ENCODE measurements at places on chromosomes 6 and 20.

DNA sequence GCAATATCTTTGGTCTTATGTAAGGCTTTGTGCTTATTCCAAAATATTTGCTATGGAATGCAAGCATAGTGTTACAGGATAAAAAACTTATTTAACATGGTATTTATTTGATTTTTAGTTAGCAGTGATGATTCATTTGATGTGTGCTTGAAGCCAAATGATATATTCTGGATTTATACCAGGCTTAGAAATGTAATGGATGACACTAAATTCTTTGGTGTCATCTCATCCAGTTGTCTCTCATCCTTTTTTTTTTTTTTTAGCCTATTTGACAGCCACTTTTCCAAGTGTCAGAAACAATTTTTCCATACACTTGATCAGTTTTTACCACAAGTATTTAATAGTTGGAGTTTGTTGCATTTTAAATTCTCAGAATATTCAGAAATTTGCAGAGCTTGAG, 515.3 kb downstream of the CDKAL1 start:
- no peaks in the 10 kb centered on the region for H3K36me3 ChIP-seq
- no peak for DNase-seq
- H3K4me1 ChIP-seq: no peaks in the 10 kb centered on the region
- no peak overlapping the region for H3K4me3 ChIP-seq
- no peak overlapping the region for H3K27ac ChIP-seq
- no peaks in the 10 kb centered on the region for H3K27me3 ChIP-seq

DNA sequence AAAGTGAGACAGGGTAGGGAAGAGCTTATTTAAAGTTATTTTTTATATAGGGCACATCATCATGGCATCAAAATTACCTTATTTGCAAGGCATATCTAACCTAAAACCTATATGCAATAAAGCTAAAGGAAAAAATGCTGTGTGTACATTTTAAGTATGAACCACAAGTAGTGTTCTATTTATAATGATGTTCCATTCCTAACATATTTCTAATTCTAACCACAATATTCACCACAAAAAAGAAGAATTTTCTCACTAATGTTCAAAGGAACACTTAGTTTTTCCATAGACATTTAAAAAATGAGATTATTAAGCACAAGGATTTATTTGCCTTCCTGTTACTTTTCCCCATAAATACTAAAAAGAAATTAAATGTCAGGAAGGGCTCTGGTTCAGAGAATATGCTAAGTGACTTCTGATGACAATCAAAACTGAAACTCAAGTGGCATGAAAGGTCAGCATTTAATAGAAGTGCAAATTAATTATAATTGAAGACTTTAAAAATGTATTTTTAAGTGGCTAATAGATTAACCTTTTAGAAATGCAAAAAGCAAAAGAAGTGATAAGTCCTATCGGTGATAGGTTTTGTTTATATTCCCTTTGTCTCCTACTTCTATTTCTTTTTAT, 25.1 kb downstream of the GPR63 start:
- H3K36me3 ChIP-seq: no peaks in the 10 kb centered on the region
- H3K4me3 ChIP-seq: no peak overlapping the region
- DNase-seq: no peak
- no peak overlapping the region for H3K27ac ChIP-seq
- no peaks in the 10 kb centered on the region for H3K27me3 ChIP-seq

- H3K27ac ChIP-seq: no peak overlapping the region
- H3K4me1 ChIP-seq: no peaks in the 10 kb centered on the region
- no peak overlapping the region for H3K4me3 ChIP-seq
Measured at GRCh38 chr6:162973151-162973872, 245.5 kb downstream of the PACRG start.

GRCh38 chr6:135870722-135871121, 19.2 kb downstream of the PDE7B start:
- H3K4me1 ChIP-seq: no peaks in the 10 kb centered on the region
- no peak for DNase-seq
- no peaks in the 10 kb centered on the region for H3K36me3 ChIP-seq
- H3K27me3 ChIP-seq: no peaks in the 10 kb centered on the region

DNA sequence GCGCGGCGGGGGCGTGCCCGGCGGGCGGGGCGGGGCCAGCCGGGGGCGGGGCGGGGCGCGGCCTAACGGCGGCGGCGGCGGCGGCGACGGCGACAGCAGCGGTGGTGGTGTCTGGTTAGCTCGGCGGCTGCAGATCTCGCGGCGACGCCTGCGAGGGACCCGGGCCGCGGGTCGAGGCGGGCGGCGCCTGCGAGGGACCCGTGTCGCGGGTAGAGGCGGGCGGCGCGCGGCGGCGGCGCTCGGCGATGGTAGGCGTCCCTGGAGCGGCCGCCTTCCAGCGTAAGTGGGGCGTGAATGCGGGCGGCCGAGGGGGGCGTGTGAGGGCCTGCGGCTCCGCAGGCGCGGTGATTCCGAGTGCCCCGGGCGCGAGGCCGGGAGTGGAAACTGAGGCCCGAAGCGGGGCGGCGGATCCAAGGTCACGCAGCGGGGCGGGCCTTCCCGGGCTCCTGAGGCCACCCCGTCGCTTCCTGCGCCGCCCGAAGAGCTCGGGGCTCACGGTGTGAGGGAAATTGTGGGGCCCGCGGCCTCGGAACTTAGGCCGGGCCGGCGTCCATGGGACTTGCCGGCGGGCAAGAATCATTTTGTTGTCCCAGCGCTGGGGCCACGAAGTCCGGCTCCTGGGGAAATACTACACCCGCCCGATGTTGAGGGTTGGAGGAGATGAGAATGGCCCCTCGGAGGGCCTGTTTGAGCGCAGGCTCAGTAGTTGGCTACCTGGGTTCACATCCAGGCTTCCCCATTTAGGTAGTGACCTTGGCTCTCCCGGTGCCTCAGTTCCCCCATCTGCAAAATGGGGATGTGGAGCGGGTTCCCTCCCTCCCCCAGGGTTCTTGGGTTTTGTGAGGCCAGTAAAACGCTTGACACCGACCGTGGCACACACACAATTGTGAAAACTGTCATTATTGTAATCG, at the start of gene CBFA2T2:
Gene CBFA2T2, plus strand, starts transcription at position 74 of the 911 bp plus-strand sequence. Its CDS starts 172 bp downstream, at position 246.
- H3K4me3 ChIP-seq: peak within 1 kb of the TSS; percentile 98
- peak; percentile 78 for DNase-seq
- H3K4me1 ChIP-seq: peaks cover 12% of the 10 kb centered on the region
- H3K36me3 ChIP-seq: no peaks in the 10 kb centered on the region

DNA sequence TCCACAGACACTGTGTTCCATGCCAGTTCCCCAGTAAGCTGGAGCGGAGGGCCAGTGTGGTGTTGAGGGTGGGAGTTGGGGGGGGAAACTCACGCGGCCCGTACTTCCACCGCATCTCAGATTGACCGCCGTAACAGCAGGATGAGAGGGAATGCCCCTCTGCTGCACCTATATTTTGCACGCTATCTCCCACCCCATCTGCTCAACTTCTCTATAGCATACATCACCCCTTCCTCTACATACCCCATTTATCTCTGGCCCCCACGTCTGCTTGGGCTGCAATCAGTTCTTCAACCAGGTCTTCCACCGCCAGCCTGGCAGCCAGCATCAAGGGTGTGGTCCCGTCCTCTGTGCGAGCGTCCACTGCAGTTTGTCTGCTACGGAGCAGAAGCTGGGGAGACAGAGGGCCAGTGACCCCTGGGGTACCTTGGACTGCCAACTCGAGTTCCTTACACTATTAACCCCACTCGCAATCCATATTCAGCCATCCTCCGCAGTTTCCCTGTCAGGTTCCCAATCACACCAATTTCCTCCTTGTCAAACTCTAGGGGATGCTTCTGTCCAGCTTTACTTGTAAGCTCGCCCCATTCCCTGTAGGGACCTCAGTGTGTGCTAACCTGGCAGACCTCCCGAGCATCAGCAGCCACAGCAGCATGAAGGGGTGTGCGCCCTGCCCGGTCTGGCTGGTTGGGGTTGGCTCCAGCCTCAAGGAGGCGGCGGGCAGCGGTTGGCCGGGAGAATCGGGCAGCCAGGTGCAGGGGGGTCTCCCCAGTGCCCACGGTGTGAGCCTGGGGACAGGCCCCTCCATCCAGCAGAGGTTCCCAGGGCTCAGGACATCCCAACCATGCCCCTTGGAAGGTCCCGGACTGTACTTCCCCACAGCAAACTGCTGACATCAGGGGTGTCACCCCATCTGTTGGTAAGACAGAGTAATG, 4.5 kb upstream of the GPSM3 start:
- peak overlapping the region; percentile 66 for H3K4me3 ChIP-seq
- peaks cover 1% of the 10 kb centered on the region for H3K36me3 ChIP-seq
- H3K27me3 ChIP-seq: peaks cover 13% of the 10 kb centered on the region
- H3K27ac ChIP-seq: peak overlapping the region; percentile 100
- no peak for DNase-seq

- H3K36me3 ChIP-seq: no peaks in the 10 kb centered on the region
- peaks cover 4% of the 10 kb centered on the region for H3K4me1 ChIP-seq
- no peak overlapping the region for H3K4me3 ChIP-seq
- DNase-seq: no peak
- peak overlapping the region; percentile 75 for H3K27ac ChIP-seq
- no peaks in the 10 kb centered on the region for H3K27me3 ChIP-seq
Measured at GRCh38 chr20:44692932-44693480, 22.2 kb upstream of the CCN5 start.

DNA sequence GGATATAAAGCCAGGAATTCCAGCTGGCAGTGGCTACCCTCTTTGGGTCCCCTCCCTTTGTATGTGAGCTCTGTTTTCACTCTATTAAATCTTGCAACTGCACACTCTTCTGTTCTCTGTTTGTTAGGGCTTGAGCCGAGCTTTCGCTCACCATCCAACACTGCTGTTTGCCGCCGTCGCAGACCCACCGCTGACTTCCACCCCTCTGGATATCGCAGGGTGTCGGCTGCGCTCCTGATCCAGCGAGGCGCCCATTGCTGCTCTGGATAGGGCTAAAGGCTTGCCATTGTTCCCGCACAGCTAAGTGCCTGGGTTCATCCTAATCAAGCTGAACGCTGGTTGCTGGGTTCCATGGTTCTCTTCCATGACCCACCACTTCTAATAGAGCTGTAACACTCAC, 1433.5 kb upstream of the ADGRB3 start:
- no peaks in the 10 kb centered on the region for H3K36me3 ChIP-seq
- peak; percentile 46 for DNase-seq
- no peaks in the 10 kb centered on the region for H3K4me1 ChIP-seq
- H3K27ac ChIP-seq: no peak overlapping the region

- H3K27me3 ChIP-seq: no peaks in the 10 kb centered on the region
- H3K4me3 ChIP-seq: no peak overlapping the region
- H3K4me1 ChIP-seq: no peaks in the 10 kb centered on the region
- no peak for DNase-seq
Measured at GRCh38 chr6:40520084-40520483, 67.1 kb downstream of the LRFN2 start.

GRCh38 chr6:166436195-166437139, 53.7 kb upstream of the MPC1 start:
- H3K4me3 ChIP-seq: no peak overlapping the region
- no peaks in the 10 kb centered on the region for H3K36me3 ChIP-seq
- no peak for DNase-seq
- H3K4me1 ChIP-seq: peaks cover 9% of the 10 kb centered on the region

DNA sequence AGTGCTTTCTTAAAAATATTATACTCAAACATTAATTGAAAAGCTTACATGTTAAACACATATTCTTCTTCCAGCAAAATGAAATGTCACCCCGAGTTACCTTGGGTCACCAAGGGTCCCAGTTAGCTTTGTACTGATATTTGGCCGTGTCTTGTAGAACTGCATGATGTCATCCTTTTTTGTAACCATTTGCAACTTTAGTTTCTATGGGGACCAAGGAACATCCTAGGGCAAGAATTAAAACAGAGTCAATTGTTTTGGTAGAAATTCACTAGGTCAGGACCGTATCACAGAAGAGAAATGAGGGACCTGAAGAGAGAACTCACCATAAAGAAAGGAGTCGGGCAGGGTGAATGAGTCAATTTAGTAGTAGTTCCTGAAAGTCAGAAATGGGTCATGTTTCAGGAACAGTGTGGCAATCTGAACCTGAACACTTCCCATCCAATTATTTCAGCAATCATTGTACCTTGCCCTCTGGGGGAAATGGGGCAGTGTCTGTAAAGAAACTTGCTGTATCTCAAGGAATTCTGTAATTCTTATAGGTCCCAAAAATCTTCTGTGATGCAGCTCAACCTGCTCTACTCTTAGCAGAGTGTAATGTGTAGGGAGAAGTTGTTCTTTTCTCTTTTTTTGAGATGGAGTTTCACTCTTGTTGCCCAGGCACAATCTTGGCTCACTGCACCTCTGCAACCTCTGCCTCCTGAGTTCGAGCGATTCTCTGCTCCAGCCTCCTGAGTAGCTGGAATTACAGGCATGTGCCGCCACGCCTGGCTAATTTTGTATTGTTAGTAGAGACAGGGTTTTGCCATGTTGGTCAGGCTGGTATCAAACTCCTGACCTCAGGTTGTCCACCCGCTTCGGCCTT, 5.3 kb upstream of the AKAP7 start:
- DNase-seq: no peak
- no peaks in the 10 kb centered on the region for H3K27me3 ChIP-seq
- H3K4me3 ChIP-seq: no peak overlapping the region

- H3K36me3 ChIP-seq: no peaks in the 10 kb centered on the region
- H3K4me1 ChIP-seq: no peaks in the 10 kb centered on the region
Measured at GRCh38 chr6:119742188-119742803, 392.7 kb upstream of the MAN1A1 start.

GRCh38 chr6:40347571-40348011, 239.6 kb downstream of the LRFN2 start:
- no peak overlapping the region for H3K27ac ChIP-seq
- no peaks in the 10 kb centered on the region for H3K4me1 ChIP-seq
- H3K4me3 ChIP-seq: no peak overlapping the region

DNA sequence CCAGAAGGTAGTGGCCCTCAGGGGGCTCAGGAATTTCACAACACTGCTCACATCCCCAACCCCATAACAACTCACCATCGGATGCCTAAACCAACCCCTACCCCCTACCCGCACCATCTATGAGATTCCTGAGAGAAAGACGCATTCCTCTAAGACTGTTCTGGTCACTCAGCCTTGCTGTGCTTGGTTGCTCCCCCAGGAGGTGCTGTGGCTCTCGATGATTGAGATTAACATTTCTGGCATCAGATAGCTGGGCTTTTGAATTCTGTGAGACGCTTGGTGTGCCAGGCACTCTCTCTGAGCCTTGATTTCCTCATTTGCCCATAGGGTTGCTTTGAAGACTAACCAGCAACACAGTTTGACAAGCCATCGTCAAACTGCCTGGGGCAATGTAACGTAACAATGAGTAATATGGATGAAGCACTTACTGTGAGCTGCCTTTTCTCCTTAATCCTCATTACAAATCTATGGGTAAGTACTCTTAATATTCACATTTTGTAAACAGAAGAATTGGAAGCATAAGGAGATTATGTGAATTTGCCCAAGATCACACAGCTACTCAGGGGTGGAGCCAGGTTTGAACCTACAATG, 978 bp downstream of the WFDC6 start:
- H3K4me1 ChIP-seq: no peaks in the 10 kb centered on the region
- H3K27me3 ChIP-seq: no peaks in the 10 kb centered on the region
- no peak overlapping the region for H3K4me3 ChIP-seq
- no peak for DNase-seq
- H3K36me3 ChIP-seq: no peaks in the 10 kb centered on the region
